ENCODE measurements at places on chromosomes 4 and X.

DNA sequence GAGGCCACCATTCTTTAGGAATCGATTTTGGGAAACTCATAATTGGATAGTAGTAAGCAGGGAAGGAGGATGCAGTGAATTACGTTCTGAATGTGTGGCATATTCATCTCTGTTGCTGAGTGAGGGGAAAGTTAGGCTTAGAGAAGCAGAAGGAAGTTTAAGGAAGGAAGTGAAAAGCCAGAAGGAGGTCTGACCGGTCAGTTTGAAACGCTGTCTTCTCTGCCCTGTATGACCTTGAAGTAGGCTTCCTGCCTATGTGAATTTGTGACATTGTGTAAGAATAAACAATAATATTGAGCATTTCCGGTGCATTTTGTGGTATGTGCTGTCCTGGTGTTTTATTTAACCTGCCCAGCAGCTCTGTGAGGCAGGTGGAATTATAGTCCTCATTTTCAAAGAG is 67.3 kb downstream of the PDLIM5 start:
- no peak for DNase-seq

DNA sequence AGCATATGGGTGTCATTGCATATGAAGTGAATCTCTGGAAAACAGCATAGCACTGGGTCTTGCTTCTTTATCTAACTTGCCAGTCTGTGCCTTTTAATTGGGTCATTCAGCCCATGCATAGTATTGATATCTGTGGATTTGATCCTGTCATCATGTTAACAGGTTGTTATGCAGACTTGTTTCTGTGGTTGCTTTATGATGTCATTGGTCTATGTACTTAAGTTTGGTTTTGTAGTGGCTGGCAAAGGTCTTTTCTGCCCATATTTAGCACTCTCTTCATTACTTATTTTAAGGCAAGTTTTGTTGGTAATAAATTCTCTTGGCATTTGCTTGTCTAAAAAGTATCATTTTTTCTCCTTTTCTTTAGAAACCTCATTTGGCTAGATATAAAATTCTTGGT is 221.1 kb upstream of the ITM2A start:
- DNase-seq, result no peak

DNA sequence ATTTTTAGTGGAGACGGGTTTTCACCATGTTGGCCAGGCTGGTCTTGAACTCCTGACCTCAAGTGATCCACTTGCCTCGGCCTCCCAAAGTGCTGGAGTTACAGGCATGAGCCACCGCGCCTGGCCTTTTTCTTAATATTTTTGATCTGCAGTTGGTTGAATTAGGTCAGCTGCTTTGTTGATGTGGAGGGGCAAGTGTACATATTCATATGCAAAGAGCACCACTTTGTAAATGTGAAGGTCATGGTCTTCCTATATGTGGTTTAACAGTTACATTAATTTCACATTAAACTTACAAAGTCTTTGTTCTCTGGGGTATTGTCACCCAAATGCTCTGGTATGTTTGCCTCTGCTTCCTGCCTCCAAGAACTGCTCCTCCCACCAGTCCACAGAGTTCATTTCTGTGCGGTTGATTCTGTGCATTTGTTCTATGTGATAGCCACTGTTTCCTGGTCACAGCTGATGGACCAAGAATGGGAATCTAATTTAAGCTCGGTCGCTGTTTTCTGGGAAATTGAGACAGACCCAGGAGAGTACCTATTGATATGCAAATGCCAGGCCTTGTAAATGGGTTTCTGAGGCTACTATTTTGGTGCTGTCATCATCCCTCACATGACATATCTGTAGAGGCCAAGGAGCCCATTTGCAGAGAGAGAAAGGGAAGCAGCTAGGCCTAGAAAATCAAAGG is 26.9 kb upstream of the HPSE start:
- no peak for DNase-seq

GRCh38 chr4:76589402-76589801 is 154.4 kb downstream of the SHROOM3 start:
- DNase-seq, result no peak

DNA sequence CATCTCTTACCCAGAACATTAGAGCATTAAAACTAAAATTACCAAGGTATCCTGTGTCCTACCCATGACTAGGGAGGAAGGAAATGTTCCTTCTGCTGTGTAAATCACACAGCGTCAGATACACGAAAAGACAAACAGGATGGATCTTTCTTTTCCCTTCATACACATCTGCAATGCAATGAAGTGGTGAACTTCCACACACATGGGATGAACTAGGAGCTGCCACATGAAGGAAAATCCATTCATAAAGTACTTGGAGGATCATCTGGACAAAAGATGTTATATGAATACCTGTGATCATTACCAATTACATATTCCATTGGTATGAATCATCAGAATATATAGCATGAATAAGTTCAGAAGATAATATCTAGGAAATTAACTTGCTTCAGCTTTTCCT is 46.2 kb downstream of the LDB2 start:
- DNase-seq, result no peak
